ENCODE measurements at places on chromosomes 7 and 10.

GRCh38 chr10:69789164-69789576 lies 12.5 kb upstream of the COL13A1 start:
- DNase-seq: no peak

DNA sequence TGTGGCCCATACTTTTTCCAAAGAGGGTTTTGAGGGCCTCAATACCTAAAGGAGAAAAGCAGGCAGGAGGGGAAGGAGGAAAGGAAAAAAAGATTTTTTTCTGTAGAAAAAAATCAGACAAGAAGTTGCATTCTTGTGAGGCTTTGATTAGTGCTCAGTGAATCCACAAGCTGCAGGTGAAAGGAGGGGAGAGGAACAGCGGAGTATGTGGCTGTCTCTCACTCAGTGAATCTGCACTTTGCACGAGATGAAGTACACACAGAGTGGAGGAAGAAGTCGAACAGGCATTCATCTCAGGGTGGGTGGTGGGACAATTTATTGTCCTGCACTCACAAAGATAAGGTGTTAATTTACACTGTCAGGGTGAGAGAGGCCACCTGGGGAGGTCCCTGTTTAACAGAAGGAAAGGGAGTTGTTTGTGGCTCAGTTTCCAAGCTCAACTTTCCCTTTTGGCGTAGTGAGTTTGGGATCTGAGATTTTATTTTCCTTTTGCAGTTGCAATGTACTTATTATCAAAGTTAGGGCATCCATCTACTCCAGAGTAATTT lies 49.0 kb upstream of the VIPR2 start:
- DNase-seq: no peak

GRCh38 chr7:106092204-106092603 lies 19.9 kb downstream of the SYPL1 start:
- no peak for DNase-seq

DNA sequence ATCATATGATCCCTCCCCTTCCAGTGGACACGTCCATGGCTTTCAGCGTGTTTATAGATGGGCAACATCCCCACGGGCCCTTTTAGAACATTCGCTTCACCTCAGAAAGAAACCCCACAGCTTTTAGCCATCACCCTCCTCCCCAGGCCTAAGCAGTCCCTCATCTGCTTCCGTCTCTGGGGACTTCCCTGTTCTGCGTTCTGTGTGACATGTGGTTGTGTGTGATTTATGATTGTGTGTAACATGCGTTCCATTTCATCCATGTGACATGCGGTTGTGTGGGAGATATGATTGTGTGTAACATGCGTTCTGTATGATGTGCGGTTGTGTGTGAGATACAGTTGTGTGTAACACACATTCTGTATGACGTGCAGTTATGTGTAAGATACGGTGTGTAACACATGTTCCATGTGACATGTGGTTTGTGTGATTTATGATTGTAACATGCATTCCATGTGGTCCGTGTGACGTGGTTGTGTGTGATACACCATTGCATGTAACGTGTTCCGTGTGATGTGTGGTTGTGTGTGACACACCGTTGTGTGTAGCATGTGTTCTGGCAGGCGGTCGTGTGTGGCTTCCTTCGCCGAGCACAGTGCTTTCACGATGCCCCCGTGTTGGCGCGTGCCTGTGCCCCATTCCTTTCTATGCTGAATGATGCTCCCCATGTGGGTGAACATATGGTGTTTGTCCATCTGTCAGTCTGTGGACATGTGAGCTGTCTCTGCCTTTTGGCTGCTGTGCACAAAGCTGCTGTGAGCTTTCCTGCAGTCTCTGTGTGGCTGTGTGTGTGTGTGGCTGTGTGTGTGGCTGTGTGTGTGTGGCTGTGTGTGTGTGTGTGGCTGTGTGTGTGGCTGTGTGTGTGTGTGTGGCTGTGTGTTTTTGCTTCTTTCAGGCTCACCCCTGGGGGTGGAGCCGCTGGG lies 26.2 kb downstream of the PWWP2B start:
- no peak for DNase-seq

GRCh38 chr10:118958984-118959925 lies 70.3 kb upstream of the NANOS1 start:
- no peak for DNase-seq

DNA sequence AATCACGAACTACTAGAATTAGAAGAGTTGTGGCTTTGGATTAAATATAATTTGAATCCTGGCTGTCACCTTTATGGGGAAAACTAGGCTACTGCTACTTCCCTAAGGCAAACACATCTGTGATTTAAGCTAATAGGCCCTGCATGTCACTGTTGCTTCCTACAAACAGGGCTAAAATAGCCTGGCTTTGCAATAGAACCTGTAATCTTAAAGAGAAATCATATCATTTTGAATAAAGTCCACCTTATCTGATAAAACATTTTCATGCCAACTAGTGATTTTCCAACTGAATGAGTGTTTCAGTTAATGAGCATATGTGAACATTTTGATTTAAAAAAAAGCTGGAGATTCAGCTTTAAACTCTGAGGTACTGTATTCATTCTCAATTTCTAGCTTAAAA lies 208.0 kb downstream of the GPR37 start:
- no peak for DNase-seq

- no peak for DNase-seq
These were observed 38.8 kb upstream of the SLC35G1 start for GRCh38 chr10:93854975-93855374.
